ENCODE measurements at places on chromosomes 16 and 17.

DNA sequence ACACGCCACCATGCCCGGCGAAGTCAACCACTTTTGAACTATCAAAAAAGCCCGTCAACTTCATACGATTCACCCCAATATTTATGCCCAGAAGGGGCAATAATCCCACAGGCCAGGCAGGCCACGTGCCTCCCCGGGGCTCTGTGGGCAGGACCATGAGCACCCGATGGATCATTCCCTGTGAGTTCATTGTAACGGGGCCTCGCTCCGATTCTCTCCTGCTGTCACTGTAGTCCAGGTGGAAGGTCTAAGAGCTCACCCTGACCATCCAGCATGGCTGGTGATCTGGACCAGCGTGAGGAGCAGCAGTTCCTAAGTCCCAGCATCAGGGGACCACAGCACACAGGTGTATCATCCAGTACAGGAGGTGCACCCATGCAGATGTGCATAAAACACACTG lies 77.5 kb upstream of the DOC2B start:
- no peak for DNase-seq

- DNase-seq = no peak
Observed at GRCh38 chr17:78872486-78872885, 30.5 kb downstream of the CEP295NL start.

DNA sequence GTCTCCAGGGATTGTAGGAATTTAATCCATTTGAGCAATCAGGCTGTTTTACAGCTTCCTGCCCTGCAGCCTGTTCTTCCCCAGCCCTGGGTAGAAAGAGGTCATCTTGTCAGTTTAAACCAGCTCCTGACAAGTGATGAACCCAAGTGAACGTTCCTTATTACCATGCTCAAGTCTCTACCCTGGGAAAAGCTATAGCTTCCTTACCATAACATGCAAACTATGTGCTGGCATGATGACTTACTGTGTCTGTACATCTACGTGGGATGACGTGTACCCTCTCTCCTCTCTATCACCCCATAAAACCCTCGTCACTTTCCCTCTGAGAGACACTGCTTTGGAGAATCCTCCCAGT lies 452.2 kb downstream of the XYLT1 start:
- DNase-seq = no peak

GRCh38 chr16:70298988-70299938 lies at the start of gene DDX19B:
Gene DDX19B (plus strand): TSS chr16:70299186. CDS start chr16:70299298, 112 bp downstream.
- DNase-seq = no peak

GRCh38 chr16:57577214-57577613 lies 34.8 kb downstream of the ADGRG5 start:
- DNase-seq = no peak

- no peak for DNase-seq
Observed at GRCh38 chr17:19238167-19238505, 970 bp downstream of the EPN2 start.

DNA sequence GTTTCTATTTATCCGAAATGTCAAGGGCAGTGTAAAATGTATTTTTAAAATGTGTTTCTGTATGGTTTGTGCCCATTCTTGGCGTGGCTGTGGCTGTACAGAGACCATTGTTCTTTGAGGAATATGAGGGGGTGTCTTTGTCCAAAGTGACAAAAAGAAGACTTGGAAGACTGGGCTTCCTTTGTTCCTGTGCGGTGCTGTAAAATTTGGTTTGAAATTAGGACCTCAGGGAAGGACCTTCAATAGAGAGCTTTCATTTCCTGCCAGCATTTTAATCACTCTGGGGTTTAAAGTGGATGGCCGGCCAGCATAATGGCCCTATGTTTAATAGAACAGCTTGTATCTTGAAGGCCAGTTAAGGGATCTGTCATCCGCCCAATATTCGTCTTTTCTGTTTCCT lies 190.1 kb upstream of the TBX2 start:
- DNase-seq = no peak

DNA sequence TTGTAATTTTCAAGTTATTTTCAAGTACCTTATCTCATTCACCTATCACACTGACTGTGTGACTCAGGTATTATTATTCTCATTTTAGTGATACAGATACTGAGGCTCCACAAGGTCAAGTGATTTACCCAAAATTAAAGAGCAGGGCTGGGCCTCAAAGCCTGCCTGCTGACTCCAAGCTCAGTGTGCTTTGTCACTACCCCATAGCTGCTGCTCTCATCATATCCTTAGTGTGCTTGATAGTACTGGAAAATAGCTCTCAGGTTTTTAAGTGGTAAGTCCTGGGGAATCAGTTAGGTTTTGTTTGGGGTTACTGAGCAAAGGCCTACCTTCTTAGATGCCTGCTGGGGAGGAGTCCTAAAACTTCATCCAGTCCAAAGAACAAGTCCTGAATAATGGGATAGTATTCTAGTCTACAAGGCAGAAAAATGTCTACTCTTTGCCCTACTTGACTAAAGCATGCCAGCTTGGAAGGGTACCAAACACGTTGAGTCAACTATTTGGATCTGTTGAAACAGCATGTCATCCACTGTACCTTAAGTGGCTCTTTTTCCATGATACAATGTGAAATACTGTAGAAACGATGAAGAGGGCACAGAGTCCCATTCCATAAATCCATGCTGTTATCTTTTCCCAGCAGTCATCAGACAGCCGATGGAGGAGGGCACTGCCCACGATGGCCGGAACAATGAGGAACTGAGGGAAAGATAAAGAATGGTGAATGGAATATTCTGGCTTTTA lies 10.7 kb downstream of the MMD start:
- no peak for DNase-seq

- no peak for DNase-seq
Observed at GRCh38 chr17:29063992-29064391, 21.1 kb downstream of the PIPOX start.

DNA sequence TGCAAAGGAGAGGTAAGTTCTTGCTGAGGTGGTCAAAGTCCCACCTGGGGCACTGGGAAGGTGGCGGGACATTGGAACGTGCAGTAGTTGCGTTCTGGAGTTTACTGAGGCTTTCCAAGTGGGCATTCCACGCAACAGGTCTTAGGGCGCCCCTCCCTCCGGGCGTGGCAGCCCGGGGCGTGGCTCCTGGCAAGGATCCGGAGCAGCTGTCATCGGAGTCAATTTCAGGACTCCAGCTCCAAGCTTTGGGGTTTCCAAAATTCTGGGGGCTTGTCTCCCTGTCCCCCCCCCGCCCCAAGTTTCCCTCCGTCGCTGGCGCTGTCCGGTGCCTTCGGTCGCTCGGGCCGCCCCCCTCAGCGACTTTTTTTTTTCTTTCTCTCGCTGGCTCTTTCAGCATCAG lies 43.1 kb upstream of the AMZ2 start:
- DNase-seq = no peak

GRCh38 chr17:73309727-73310596 lies 1.8 kb downstream of the CDC42EP4 start:
- DNase-seq = no peak

GRCh38 chr17:71505200-71505599 lies 615.6 kb upstream of the SOX9 start:
- DNase-seq = no peak

DNA sequence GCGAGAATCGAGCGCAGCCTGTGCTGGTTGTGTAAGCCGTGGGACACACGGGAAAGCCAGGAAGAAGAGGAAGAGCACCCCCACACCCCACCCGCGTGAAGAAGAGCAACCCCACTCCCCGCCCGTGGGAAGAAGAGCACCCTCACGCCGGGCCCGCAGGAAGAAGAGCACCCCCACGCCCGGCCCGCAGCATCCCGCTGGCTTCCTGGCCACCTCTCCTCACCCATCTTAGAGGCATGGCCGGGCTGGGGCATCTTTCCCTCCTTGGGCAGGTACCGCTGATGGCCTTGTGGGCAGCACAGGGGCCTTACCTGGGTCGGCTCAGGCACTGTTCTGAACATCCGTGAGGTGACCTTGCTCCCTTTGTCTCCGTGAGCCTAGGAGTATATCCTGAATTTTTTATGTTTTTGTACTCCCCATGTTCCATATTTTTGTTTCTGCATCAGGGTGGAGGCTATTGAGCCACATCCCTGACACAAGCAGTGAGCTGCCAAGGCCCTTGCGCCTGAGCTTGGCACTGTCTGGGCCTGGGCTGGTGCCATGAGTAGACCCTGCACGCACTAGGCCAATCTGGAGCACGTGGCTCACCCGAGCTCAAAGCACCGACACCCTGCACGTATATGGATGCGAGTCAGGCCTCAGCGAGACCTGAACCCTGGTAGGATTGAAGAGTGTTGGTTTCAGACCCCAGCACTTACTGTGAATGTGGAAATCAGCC lies 71.4 kb upstream of the KCTD5 start:
- DNase-seq = no peak

DNA sequence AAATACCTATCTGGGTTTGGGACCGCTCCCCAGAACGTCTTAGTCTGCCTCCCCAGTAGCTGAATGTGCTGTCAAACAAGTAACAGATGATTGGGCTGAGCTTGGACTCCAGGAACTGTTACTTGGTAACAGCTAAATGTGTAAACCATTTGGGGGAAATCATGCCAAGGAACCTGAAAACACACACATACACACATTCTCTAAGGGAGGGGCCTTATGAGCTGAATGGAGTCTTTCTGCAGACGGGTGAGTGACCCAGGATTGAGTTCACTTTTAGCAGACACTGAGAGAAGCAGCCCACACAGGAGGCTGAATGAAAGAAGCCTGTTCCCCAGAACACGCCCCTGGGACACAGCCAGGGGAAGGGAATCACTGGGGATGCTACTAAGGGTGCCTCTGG lies 1.6 kb downstream of the ACLY start:
- DNase-seq = no peak

GRCh38 chr17:78993241-78993956 lies 13.7 kb upstream of the LGALS3BP start:
- DNase-seq = no peak

DNA sequence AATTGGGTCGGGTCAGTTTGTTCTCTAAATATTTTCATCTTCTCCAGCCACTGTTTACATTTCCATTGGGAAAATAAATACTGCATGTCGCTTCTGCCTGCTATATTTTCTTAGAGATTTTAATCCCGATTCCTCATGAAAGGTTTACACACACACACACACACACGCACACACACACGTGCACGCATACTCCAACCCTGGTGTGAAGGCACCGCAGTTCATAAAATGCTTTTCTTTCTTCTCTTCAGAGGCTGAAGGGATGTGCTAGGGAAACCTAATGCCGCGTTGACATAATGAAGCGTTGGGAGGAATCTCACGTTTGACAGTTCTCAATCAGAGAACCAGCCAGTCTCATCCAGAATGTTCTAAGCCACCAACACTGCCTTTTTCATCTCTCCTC lies 222.9 kb upstream of the IRX3 start:
- DNase-seq = no peak

- DNase-seq = no peak
Observed at GRCh38 chr16:9824200-9825068, 357.8 kb downstream of the GRIN2A start.

GRCh38 chr17:15233022-15233805 lies 31.9 kb downstream of the PMP22 start:
- no peak for DNase-seq

DNA sequence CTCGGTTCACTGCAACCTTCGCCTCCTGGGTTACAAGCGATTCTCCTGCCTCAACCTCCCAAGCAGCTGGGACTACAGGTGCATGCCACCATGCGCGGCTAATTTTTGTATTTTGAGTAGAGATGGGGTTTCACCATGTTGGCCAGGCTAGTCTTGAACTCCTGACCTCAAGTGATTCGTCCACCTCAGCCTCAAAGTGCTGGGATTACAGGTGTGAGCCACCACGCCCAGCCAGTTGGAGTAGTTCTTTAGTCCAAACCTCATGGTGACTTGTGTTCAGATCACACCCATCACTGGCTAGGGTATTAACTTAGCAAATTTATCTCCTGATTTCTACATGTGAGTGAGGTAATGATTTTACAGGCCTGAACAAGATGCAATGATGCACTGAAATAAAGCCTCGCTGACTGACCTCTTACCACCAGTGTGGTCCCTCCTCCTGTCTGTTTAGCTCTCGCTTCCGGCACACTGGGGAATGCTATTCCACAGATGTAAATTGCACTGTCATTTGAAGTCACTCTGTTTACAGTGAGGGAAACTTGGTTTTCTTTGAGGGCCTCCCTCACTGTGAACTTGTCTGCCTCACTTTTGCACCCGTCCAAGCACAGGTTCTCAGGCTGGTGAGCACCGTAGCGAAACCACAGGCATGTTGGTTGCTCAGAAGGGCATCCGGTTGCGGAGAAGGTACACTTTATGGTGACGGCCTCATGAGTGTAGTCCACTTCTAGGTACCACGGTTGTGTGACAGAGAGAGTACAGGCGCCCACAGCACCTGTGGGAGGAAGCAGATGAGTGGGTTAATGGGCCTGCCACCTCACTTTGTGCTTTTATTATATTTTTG lies 5.5 kb downstream of the IGSF6 start:
- DNase-seq = peak; percentile 7

- no peak for DNase-seq
Observed at GRCh38 chr17:67137026-67137370, 92.6 kb downstream of the CACNG1 start.

DNA sequence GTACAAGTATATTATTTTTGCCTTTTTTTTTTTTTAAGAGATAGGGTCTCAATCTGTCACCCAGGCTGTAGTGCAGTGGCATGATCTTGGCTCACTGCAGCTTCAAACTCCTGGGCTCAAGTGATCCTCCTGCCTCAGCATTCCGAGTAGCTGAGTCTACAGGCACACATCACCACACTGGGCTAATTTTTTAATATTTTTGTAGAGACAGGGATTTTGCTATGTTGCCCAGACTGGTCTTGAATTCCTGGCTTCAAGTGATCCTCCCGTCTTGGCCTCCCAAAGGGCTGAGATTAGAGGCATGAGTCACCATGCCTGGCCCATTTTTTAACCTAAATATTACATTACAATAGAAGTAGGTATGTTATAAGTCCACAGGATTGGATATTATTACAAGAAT lies 3.2 kb downstream of the TERB1 start:
- no peak for DNase-seq

DNA sequence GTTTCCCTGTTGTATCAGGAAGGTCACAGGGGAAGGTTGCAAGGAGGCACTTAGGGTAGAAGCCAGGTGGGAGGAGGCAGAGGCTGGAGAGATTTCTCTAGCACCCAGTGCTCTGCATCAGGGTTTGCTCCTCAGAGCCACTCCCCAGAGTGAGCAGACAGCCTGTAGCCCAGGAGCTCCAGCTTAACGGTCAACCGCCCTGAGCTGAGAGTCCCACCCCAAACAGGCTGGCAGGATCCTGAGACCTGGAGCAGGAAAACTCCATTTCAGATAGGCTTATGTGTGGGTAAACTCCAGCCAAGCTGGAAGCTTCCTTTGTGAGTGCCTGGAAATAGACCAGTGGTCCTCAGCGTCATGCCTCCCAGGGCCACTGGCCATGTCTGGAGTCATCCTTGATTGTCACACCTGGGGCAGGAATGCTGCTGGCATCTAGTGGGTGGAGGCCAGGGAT lies 37.9 kb downstream of the MPRIP start:
- DNase-seq = no peak

DNA sequence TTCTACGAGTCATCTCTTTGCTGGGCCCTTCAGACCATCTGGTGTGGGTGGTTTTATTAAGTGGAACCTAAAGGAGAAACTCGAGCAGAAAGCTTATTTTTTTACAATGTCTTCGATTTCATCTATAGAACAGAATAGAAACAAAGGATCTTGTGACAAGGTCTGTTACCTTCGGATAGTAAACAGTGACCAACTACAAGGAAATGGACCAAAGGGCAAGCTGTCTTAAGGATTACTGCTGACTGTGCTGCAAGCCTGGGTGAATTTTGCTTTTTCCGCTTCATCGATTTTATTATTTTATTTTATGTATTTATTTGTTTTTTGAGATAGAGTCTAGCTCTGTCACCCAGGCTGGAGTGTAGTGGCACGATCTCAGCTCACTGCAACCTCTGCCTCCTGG lies 348.9 kb upstream of the ERCC4 start:
- DNase-seq = no peak

All from activated naive CD4-positive, alpha-beta T cell (primary cell).